Renal cortical epithelial cell (primary cell): ENCODE measurements at places on chromosomes 12 and 14. TPM values are rescaled to one million over a fixed set of nuclear protein-coding genes. Genes with fewer than 3 reads are reported as not detected.
A peak's percentile ranks its signal among the peaks of the same experiment; 100 is the strongest.

The GSG1 gene
- 1.4 and 5.1 TPM in 2 replicates for total RNA-seq

The DMAC2L gene
- 6.1 and 10.6 TPM in 2 replicates for total RNA-seq

The CHD8 gene
- 42.4 and 92.8 TPM in 2 replicates for total RNA-seq

The NPFF gene
- not detected in 2 replicates for total RNA-seq

The LRCOL1 gene
- 0.15 TPM in 1 of 2 replicates, not detected in the other for total RNA-seq

The PMEL gene
- 1.6 and 1.9 TPM in 2 replicates for total RNA-seq

The AMIGO2 gene
- total RNA-seq, result 154 and 312 TPM in 2 replicates

The LRP1 gene
- total RNA-seq, result 11.3 and 157 TPM in 2 replicates

The PTPRO gene
- total RNA-seq, result 0.45 and 0.69 TPM in 2 replicates

The DDIT3 gene
- total RNA-seq, result 6.1 and 17.5 TPM in 2 replicates

The TAS2R42 gene
- total RNA-seq, result not detected in 2 replicates

DNA sequence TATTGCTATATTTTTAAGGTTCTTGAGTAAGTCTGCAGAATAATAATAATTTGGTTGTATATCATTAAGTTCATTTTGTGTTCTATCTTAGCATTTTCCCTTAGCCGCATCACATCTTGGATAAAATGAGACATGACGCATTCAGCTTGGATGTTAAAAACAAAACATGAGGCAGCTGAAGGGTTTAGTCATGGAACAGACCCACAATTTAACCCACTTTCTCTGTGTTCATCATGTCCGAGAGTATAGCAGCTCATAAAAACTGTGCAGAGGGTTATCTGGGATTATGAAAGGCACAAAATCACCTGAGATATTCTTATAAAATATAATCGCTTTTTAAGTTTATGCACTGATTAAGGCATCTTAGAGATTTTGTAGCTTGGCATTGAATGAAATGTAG, 219.3 kb downstream of the TRHDE start:
- DNase-seq, result no peak

GRCh38 chr14:105099778-105100177, 34.5 kb upstream of the GPR132 start:
- DNase-seq, result no peak

- no peak for DNase-seq
Observed at GRCh38 chr14:89415159-89415558, 1.9 kb downstream of the FOXN3 start.

- DNase-seq, result no peak
Observed at GRCh38 chr12:21725731-21726130, 48.8 kb downstream of the KCNJ8 start.

GRCh38 chr12:79420146-79420618, 270.6 kb downstream of the PAWR start:
- DNase-seq, result peak; percentile 92

GRCh38 chr14:81889529-81889928, 355.9 kb upstream of the SEL1L start:
- no peak for DNase-seq

- no peak for DNase-seq
Observed at GRCh38 chr14:100047600-100047999, 17.6 kb upstream of the EVL start.

DNA sequence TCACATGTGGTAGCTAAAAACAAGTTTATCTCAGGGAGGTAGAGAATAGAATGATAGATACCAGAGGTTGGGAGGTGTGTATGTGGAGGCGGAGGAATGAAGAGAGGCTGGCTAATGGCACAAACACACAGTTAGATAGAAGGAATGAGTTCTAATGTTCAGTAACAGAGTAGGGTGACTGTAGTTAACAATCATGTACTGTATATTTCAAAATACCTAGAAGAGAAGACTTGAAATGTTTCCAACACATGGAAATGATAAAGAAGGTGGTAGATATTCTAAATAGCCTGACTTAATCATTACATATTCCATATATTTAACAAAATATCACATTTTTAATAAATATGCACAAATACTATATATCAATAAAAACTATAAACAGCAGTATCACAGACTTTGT, 8.9 kb upstream of the IFNG-AS1 start:
- DNase-seq, result no peak

DNA sequence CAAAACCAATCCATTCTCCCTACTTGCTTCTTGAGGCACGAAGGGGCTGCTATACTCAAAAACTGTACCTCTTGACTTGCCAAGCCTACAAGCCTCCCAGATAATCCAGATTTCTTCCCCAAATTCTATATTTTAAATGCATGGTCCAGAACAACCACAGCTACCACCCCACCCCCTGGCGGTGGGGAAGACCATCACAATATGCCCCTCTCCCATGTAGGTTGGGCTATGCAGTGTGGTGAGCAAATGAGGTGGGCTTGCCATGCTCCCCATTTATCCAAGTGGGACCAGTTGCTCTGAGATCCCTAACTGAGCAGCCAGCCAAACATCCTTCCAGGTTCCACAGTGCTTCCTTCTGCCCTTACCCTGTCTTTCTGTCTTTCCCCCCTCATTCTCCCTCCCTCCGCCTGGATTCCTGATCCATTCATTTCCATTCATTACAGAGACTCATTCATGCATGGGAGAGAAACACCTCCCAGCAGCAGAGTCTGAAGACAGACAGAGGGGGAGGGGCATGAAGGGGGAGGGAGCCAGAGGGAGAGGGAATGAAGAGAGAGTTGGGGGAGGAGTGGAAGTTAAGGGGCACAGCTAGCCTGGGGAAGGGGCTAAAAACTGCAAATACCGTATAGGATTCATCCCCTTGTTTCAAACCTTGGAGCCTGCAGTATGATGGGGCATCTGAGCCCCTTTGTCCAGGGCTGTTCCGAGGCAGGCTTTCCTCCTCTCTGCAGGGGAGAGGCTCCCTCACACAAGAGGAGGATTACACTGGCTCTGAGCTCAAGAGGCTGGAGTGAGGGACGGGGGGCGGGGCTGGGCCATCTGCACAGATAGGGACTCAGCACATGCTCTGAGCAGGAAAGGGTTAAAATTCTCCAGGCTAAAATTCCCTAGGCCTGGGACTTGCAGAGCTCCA, 4.4 kb downstream of the ZNF219 start:
- DNase-seq, result peak; percentile 75

GRCh38 chr14:35292770-35293561, 784 bp downstream of the PSMA6 start:
- DNase-seq, result no peak

GRCh38 chr12:80551897-80552296, 107.9 kb downstream of the PTPRQ start:
- peak; percentile 95 for DNase-seq

- DNase-seq, result no peak
Observed at GRCh38 chr14:38040411-38040810, 167.3 kb upstream of the SSTR1 start.

DNA sequence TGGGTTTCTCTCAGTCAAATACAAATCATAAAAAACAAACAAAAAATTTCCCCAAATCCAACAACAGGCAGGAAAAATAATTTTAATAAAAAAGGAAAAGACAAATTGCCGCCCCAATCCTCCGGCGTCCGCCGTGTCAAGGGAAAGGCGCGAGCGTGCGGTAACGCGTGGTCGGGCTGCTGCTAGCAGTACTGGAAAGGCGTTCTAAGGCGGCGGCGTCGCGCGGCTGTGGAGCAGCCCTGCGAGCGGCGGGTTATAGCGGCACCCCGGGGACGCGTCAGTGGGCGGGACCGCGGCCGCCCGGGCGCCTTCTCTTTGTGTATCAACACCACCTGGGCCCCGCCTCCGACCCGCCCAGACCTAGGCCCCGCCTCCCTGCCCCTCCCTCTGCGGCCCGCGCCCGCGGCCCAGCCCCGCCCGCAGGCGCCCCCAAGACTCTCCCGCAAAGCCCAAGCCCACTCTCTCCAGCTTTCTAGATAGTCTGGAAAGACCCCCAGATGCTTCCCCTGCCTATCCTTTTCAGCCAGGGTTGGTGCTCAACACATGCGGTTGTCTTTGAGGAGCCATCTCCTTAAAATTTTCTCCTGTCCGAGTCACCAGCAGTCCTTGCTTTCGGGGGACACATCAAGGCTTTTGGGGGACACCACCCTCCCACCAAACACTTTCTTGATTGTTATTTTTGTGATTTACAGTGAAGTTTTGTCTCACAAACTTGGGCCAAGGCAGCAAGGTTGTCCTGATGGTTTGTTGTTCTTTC, at the start of gene SLC38A2:
Gene SLC38A2, minus strand, starts transcription at position 230 of the 757 bp plus-strand sequence. CDS start 1,480 bp downstream, outside the sequence.
- peak; percentile 66 for DNase-seq

- DNase-seq, result peak; percentile 92
Observed at GRCh38 chr14:73662487-73662943, 17.7 kb downstream of the DNAL1 start.

DNA sequence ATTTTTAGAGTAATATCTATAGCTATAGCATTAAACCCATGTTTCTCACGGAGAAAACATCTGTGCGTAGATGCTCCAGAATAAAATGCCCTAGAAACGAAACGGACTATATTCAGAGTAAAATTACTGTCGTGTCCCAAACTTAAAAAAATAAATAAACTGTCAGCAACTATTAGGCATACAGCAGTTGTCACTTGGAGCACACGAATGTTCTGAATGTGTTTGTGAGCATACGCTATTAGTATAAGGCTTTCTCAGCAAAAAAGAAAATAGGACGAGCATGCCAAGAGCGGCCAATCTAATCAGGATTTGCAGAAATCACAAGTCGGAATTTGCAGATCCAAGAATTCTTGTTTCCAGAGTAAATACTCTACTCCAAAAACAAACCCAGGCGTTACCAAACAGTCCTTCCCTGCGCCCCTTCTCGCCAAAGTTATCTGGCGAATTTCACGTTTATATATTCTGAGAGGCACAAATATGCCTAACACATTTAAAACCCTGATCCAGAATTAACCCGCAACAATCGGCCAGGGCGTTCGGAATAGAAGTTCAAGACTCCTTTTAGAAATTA, 836 bp downstream of the PTPN21 start:
- no peak for DNase-seq

- DNase-seq, result no peak
Observed at GRCh38 chr12:32705783-32706182, 26.7 kb downstream of the DNM1L start.

DNA sequence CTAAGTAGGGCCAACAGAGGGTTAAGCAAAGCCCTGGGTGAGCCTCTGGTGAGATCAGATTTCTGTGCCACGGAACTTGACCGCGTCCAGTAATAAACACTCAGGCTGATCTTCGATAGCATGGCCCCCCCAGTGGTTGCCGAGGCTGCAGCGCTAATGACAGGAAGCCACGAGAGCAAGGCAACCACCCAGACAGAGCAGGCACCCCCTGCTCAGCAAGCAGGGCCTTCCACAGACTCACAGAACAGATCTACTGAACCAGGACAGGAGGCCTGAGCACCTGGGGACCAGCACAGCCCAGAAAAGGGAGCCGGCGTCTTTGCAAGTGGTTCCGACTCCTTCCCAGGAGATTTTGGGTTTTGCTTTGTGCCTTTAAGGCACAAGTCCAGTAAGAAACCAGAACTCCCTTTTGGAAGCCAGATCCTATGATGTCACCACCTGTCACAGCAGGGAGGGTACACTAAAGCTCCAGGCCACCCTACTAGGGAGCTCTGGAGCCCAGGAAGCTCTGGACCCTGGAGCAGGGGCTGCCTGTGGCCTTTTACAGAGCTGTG, 42.3 kb downstream of the BCL11B start:
- DNase-seq, result no peak
